ENCODE measurements at places on chromosomes 2 and 18. TPM values are rescaled to one million over a fixed set of nuclear protein-coding genes. Genes with fewer than 3 reads are reported as not detected.

DNA sequence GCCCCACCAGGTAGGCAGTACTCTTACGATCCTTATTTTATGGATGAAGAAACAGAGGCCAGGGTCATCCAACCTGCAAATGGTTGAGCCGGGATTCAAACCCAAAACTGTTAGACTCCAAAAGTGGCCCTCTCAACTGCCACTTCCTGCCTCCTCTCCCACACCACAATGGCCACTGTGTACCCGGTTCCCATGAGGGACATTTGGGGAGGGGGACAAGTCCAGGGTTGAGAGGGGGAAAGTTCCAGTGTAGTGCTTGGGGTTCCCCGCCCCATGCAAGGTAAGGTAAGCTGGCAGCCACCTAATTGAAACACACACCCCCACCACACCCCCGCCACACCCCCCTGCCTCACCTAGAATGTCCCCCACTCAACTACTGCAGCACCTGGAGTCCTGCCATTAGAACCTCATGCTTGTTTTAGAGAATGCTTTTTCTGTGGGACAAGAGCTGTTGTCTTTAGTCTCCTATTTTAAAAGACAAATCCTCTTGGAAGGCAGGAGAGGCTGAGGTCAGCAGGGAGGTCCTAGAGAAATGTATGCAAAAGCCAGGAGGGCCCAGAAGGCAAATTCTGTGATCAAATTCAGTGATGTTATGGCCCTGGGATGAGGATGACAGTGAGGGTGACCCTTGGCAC, 145.2 kb downstream of the ZFP36L2 start:
- no peak for DNase-seq

DNA sequence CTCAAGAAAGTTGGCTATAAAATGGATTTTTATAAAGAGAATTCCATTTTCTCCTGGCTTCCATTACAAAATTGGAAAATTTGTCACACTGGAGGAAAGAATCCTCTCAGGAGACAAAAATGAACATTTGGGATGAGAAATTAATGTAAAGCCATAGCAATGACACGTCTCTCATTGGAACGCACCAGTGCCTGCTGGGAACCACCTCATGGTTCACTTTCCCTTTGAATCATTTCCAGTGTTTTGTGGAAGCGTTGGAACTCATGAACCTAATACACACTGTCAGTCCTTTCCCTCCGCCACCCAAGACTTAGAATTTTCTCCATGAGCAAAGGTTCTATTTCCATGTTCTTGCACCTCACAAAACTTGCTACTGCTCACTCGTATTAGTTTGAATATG, 21.0 kb upstream of the NRP2 start:
- no peak for DNase-seq

Gene EPAS1
- polyA plus RNA-seq: 39.2 TPM

DNA sequence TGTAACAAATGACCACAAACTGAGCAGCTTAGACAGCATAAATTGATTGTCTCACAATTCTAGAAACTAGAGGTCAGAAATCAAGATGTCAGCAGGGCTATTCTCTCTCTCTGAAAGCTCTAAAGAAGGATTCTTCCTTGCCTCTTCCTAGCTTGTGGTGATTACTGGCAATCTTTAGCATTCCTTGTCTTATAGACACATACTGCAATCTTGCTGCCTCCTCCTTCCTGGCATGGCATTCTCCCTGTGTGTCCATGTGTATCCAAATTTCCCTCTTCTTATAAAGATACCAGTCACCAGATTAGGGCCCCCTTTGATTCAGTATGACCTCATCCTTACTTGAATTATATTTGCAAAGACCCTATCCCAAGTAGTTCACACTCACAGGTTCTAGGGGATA, 2.3 kb downstream of the ASB3 start:
- DNase-seq: no peak

- no peak for DNase-seq
These were observed 90.1 kb downstream of the MALT1 start for GRCh38 chr18:58761241-58761969.

DNA sequence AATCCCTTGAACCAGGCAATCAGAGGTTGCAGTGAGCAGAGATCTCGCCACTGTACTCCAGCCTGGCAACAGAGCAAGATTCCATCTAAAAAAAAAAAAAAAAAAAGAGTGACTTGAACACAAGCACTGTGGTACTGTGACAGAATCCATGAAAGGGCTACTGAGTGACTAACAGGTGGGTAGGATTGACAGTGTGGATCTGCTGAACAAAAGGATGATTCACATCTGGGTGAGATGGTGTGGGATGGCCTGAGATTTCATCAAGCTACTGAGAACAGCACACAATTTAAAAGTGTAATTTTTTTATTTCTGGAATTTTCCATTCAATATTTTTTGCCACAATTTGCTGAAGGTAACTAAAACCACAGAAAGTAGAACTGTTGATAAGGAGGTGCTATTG, 13.3 kb upstream of the SP3 start:
- DNase-seq: no peak

Gene SOWAHC
- 19.8 TPM for polyA plus RNA-seq

DNA sequence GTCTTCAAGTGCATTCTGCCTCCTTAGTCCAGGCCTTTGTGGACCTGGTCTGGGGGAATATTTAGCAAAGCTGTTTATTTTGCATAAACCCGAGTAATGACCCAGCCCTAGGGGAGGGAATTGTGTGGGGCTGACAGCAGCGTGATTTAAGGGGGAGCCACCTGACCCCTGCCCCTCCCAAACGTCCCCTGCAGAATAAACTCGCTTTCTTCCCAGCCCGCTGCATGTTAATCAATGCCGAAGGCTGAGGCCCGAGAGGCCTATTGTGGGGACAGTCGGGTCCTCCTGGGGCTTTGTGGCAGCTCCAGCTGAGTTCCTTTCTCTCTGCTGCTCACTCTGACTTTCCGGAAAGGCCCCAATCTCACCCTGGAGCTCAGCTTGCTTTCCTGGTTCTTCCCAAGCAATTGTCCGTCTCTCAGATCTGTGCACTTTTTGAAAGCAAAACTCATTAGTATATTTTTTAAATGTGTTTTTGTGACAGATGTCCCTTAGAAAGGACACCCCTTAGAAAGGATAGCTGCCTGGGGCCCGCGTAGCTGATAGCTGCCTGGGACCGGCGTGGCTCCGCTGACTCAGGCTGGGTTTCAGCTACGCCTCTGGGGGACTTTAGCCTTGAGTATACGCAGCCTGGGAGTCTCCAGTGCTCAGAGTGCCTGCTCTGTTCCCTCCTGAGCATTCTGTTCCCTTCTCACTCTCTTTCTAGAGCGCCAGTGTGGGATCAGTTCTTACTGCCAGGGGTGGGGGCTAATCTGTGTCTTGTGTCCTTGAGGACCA, 158.3 kb downstream of the GLI2 start:
- no peak for DNase-seq

Gene CCDC150
- polyA plus RNA-seq: 18.0 TPM

Gene EGR4
- polyA plus RNA-seq: not detected

DNA sequence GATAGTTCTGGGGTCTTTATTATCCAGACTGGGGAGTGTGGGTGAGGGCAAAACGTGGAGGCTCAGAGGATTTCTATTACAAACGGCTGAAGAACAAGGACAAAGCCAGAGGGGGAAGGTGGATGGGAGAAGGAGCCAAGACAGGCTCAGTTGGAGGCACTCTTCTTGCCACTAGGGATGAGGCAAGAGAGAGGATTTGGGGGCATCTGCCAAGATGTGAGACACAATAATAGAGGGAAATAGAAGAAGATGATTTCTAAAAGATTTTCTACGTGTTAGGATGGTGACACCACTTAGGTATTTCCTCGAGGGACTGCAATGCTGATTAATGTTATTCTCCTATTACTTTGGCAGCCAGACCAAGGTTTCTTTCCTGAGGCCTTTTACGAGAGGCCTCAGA, 71.8 kb downstream of the APOB start:
- no peak for DNase-seq

DNA sequence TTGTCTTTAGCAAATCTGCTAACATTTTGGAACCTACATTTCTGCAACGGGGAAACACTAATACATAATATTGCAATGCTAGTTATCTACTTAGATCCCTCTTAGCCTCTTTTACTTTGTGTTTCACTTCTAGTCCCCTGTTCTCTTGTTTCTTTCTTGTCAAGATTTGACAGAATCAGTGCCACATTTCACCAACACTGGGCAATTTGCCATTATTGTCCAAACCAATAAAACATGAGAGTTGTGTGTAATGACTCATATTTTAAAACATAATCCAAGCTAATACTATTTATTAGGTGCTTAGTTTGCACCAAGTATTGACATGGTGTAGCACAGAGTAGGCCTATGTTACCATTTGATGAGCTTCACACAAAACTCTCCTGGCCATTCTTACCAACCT, 33.7 kb upstream of the ACVR1C start:
- no peak for DNase-seq

Gene ADD2
- polyA plus RNA-seq: 5.9 TPM

- no peak for DNase-seq
These were observed 265.9 kb downstream of the TFCP2L1 start for GRCh38 chr2:121019071-121019470.

DNA sequence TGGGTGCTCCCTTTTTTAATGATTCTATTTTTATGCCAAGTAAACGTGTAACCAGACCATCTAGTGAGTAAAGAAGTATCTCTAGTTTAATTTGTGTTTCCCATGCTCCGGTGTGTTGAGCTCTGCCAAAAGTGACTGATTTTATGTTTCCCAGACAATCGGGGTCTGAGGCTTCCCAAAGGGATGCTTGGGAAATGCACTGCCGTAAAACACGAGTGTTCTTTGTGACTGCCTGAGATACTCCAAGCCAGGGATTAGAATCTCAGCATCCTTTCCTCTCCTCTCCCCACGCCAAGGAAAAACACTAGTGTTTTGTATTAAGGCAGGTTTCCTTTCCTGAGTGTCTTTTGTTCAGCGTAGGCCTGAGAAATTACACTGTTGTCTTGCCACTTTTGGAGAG, 180.5 kb upstream of the NRP2 start:
- no peak for DNase-seq

Gene ADCYAP1
- not detected for polyA plus RNA-seq

DNA sequence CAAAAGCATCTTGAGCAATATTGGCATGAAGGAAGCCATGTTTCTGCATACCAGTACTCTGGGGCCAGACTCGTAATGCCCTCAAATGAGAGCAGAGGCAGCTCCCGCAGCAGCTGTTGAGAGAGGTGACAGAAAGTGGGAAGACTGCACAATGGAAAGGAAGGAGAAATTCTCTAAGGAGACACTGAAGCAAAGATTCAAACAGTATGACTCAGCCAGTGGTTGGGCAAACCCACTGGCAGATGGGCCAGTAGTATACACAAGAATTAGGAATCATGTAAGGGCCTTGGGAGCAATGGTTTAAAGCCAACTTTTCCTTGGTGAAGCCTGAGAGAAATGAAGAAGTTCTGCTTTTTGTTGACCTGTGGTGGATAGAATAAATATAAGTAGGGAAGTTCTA, 2092.7 kb upstream of the PIK3C3 start:
- no peak for DNase-seq

Gene CCDC85A
- polyA plus RNA-seq: 1.6 TPM

Gene HNRNPLL
- 81.9 TPM for polyA plus RNA-seq

DNA sequence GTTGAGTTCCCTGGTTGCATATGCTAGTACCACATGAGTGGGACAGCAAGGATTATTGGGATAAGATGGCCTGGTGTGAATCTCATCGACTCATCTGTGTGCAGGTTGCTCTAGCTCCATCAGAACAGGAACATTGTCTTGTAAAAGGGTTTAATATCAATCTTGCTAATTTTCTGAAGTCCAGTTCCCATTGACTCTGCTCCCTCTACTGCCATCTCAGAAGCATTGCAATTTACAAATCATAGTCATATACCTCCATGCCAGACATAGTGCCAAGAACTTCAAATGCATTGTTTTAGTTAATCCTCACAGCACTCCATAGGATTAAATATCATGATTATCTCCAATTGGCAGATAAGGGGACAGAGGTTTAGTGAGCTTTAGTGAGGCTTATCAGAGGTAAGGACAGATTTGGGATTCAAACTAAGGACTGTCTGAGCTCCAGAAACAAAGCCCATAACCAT, 4.8 kb upstream of the STAT4 start:
- no peak for DNase-seq

Gene SPC25
- 18.0 TPM for polyA plus RNA-seq

DNA sequence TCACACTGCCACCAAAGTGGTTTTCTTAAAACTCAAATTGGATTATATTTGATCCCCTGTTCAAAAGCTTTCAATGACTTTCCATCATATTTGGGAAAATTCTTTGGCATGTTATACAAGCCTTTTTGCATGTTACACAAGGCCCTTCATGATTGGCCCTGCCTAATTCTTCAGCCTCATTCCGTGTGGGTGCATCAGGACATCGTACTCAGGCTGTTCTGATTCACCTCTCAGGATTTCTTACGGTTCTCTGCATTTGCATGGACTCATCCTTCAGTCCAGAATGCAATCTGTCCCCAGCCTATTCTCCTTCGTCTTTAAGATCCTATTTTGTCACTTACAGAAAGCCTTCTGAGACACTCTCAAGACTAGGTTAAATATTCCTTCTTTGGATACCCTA, 107.8 kb downstream of the LYPD1 start:
- DNase-seq: no peak

DNA sequence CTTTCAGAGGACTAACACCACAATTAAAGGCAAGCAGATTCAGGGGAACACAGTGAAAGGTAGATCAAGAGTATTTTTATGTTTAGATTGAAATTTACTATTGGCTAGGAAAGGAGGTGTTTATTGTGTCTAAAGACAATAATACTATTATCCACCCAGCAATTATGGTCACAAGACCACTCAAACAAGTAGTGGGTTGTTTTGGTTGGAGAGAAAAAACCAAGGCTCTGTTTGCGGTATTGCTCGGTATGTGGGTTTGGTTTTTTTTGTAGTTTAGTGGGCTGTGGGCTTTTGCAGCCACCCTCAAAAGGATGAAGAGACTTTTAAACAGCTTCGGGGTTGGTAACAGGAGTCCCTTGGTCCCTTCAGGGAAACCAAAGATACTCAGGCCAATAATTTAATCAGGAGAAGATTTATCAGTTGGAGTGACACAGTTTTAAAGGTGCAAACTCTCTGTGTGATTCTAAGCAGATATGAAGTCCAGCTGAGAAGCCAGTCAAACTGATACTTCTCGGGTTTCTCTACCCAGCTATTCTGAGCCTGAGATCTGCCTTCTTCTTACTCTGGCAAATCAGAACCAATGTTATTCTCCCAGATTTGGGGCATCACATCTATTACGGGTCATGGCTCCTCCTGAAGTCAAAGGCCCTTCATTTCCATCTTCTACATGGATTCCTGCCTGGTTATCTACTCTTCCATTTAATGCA, 55.3 kb downstream of the DCC start:
- DNase-seq: no peak

Data from left renal cortex interstitium (tissue), 4 donors.